Stimulated activated CD4-positive, alpha-beta T cell treated with anti-CD3 and anti-CD28 coated beads, Interleukin-4, amount 100 ng/mL, for 24 hours (primary cell): ENCODE measurements at places on chromosomes 3 and 15.

- DNase-seq: no peak
These were observed 61.7 kb downstream of the XXYLT1 start for GRCh38 chr3:195209083-195209846.

GRCh38 chr3:141804778-141805639, 41.8 kb downstream of the GRK7 start:
- DNase-seq: no peak

DNA sequence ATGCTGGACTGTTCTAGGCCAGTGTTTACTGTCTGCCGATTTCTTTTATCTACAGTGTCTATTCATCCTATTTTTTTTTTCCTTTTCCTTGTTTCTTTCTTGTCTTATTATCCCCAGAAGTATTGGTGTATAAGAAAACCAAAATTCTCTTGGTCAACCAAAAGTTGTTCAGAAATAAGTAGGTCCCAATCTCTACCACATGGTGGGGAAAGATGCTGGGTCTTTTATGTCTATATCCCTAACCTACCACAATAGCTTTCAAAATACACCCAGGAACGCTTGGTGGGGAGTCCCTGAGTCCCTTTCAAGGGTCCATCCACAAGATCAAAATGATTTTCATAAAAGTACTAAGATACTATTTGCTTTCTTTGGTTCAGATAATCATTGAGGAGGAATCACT, 225.6 kb downstream of the CLSTN2 start:
- no peak for DNase-seq

GRCh38 chr15:70095408-70096214, 2.1 kb downstream of the TLE3 start:
- DNase-seq: peak; percentile 50

- no peak for DNase-seq
These were observed 324.3 kb downstream of the FEZF2 start for GRCh38 chr3:62049033-62049432.

DNA sequence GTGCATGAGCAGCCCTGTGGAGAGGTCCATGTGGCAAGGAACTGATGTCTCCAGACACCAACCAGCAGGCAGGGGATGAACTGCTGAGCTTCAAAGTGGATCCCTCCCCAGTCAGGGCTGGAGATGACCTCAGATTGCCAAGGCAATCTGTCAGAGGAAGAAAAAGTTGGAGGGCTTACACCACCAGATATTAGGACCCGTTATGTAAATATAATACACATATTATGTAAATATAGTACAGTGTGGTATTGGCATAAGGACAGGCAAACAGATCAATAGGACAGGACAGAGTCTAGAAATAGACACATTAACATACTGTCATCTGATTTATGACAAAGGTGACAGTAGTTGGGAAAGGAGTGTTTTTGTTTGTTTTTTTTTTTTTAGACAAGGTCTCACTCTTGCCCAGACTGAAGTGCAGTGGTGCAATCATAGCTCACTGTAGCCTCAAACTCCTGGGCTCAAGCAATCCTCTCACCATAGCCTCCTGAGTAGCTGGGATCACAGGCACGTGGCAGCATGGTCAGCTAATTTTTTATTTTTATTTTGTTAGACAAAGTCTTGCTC, 18.0 kb upstream of the RAB7A start:
- DNase-seq: no peak

DNA sequence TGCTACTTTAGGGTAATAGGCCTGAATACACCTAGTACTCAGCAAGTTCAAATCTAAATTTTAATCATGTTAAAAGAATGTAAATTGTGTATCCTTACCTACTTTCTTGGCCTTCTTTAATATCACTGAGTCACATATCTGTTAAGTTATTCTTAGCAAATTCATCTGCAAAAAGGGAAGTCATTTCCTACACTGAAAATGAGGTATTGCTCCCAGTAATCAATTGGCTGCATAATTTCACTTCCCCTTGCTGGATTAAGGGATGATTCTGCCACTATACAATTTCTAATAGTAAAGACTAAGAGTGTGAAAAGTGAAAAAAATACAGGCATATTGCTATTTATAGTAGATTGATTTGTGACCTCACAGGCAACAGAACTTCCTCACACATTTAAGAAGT, 47.8 kb downstream of the CCDC54 start:
- DNase-seq: no peak

DNA sequence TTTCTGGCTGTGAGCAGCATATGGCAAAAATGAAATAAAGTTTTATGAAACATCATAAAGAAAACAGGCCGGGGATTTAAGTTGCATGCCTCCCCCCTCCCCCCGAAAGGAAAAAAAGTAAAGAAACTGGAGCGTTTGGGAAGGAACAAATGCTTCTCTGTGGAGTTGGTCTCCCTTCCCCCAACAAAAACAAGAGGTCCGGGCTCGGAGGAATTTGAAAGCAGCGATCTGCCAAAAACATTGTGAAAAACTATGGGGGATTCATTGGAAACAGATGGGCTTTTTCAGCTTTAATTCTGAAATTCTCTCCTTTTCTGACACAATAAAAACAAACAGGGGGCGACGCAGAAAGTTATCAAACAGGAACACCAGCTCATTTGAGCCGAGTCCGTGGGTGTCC, 17.0 kb downstream of the RGMA start:
- no peak for DNase-seq

DNA sequence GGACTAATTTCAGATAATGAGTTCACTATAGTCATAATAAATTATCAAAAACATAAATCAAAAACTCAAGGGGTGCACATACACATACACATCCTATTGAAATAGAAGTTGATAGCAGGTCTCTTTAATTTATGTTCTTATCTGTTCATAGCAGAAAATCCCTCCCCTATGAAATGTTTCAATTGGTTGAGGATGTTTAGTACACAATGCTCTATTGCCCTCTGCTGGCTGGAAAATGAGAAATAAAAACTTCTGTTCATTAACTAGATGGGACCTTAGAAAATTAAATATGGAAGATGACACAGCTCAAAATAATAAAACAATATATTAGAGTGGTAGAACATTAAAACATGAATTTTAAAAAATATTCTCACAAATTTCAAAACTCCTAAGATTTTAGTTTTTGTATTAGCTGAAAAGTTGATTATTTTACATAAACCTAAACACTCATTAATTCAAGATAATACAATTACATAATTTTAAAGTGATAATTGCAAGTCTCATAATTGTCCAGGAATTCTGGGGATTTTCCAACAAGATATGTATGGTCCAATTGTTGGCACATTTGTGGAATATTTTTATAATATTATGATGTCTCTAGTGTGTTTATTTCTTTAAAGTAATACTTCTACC, 735.0 kb downstream of the ROBO1 start:
- DNase-seq: no peak

DNA sequence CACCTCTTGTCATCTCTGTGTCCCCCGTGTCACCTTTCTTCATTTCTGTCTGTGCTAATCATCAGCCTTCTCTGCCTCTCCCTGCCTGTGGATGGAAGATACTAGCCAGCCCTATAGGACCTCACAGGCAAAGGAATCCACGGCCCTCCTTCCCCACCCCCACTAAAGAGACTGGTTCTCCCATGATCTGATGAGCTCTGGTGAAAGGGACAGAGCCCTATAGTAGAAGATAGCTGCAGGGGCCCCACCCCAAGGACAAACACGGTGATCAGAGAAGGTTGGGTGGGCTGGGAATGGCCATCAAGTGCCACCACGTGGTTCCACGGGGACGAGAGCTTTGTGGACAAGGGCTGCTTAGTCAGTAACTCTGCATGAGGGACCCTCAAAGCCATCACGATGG, 27.8 kb upstream of the RASA2 start:
- no peak for DNase-seq

GRCh38 chr3:54349231-54349652, 226.9 kb downstream of the CACNA2D3 start:
- no peak for DNase-seq
